GM13977 (cell line): ENCODE measurements at places on chromosomes 2 and 18.
A peak's percentile ranks its signal among the peaks of the same experiment; 100 is the strongest.

DNA sequence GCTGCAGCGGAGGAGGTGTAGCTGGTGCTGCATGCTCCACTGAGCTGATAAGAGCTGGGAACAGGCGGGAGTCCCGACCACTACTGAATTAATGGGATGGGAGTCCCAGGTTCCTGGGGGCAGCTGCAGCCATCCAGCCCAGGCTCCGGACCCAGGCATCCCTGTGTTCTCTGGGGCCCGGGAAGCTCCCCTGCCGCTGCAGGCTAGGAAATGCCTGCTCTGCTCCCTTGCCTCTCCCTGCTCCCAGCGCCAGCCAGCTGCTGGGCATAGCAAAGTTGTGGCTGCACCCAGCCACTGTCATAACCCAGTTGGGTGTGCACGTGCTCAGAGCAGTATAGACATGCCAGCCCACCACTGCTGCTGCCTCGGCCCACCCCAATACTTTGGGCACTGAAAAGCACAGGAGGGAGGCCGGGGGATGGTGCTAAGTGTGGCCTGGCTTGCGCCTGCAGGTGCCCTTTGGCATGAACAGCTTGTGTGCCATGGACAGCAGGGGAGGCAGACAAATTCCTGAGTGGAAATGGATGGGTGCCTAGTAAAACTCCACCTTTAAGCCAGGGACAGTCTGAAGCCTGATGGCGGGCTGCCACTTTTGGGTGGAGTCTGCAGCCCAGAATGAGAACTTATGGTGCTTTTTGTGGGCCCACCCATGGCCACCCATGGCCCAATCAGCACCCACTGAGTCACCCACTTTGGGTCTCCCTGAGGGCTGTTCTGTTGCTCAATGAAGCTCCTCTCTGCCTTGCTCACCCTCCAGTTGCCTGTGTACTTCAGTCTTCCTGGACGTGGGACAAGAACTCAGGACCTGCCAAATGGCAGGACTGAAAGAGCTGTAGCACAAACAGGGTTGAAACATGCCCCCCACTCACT is 219.3 kb upstream of the TMEFF2 start:
- no peak for DNase-seq

- no peak for DNase-seq
These were observed 55.3 kb upstream of the ALPP start for GRCh38 chr2:232323328-232323650.

GRCh38 chr18:10559553-10560451 is 34.0 kb downstream of the NAPG start:
- DNase-seq = peak; percentile 64

DNA sequence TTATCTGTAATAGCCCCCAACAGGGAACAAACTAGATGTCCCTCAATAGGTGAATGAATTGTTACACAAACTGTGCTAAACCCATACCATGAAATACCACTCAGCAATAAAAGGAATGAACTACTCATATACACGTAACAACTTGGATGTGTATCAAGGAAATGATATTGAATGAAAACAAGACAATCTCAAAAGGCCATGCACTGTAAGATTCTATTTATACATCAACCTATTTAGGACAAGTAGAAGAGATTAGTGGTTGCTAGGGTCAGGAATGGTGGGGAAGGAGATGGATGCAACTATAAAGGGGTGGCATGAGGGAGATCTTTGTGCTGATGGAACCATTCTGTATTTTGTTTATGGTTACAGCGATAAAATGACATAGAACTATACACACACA is 47.1 kb downstream of the KANSL3 start:
- DNase-seq = no peak

DNA sequence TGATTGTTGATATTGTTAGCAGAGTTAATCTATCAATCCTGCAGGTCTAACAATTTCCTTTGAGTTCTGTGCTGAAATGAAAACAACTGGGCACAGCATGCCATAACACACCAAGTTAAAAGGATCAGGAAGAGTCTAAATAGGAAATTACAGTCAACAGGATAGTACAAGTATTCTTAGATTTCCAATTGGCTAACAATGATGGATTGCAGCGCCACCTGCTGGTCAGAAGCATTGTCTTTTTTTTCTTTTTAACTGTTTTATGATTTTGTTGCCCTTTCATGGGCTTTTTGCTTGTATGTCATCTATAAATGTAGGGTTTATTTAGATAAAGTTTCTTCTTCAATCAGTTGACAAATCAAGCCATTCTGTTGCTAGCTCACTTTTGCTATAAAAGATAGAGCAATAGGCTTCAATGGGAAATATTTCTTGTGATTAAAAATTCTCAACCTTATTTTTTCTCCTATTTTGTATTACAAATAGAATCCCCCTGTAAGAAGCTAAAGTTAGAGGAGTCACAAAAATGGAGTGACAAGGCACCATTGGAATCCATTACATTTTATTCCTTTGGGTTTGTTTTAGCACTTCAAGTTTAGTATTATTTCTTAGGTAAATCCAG is 40.8 kb upstream of the RPRM start:
- peak; percentile 37 for DNase-seq

DNA sequence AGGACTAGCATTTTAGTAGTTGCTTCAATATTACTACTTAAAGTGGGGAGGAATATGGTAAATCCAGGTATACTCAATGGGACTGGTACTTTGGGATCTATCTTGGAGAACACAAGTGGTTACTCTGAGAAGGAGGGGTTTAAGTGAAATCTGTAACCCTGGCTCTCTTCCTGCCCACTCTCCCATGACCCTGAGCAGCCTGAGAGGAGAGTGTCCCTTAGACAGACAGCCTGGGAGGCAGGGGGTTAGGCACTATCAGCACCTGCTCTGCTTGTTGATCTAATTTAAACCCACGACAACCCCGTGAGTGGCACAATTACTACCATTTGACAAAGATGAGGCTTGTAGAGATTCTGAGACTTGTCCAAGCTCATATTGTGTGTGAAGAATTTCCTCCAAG is 395.5 kb downstream of the ALK start:
- no peak for DNase-seq

DNA sequence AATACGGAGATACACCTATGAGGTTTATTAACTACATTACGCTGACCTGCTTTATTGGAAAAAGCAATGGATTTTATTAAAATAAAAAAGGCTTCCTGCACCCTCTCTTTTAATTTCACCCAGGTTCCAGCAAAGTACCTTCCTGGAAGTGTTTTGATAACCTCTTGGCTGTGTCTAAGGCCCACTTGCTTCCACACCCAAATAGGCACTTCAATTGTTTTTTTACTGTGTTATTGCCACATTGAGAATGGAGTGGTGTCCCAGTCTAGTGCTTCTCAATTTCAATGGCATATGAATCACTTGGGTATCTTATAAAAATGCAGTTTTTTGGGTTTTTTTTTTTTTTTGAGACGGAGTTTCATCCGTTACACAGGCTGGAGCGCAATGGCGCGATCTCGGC is 47.6 kb downstream of the SF3B1 start:
- no peak for DNase-seq

DNA sequence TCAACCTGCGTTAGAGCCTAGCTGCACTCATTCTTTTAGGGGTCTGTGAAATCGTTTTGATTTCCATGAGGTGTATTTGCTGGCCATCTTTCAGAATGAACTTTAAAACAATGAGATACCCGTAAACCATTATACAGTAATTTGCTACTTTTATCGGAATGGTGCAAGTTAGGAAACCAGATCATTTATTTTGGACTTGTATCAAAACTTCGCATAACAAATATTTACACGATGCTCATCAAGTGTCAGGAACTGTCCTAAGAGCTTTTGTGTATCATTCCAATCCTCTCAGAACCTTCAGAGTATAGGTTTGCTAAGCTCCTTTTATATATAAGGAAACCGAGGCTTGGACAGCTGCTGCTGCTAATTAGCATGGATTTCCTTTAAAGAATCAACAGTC is 22.4 kb upstream of the SLC1A4 start:
- DNase-seq = no peak

DNA sequence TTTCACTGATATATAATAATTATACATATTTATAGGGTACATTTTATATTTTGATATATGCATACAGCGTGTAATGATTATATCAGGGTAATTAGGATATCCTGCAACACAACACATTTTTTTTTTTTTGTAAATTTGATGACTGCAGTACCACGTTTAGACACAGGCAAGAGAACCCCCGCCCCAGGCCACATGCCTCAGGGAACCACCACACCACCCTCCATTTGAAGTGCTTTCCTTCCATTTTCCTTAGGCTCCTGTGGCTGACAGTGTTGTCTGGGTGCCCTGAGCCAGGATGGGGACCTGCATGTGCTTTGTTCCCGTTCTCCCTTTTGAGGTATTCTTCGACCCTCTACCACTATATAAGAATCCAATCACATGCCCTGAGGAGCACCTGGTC is 161.6 kb upstream of the CTAGE1 start:
- no peak for DNase-seq

DNA sequence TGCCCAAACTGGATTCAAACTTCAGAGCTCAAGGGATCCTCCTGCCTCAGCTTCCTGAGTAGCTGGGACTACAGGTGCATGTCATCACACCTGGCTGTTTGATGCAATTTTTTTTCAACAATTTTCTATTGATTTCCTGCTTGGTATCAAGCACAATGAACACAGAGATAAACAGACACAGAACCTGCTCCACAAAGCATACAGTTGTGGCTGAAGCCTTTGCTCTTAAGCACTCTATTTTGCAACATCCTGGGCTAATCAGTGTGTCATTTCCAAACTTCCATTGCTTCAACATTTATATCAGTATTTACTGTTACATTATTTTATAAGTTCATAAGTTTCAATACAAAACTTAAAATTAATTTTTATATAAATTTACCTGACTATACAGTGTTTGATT is 79.4 kb downstream of the NEB start:
- DNase-seq = no peak

DNA sequence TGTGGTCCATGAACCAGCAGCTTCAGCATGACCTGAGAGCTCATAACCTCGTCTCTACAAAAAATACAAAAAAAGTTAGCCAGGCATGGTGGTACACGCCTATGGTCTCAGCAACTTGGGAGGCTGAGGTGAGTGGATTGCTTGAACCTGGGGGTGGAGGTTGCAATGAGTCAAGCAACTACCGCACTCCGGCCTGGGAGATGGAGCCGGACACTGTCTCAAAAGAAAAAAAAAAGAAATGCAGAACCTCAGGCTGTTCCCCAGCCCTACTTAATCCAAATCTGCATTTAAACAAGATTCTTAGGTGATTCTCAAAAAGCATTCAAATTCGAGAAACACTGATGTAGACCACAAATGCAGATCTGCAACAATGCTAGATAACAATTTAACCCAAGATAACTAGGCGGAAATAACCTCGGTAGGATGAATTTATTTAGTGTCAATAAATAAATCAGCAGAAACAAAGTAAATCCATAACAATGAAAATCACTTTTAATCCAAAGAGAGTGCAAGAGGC is 203.5 kb downstream of the SP3 start:
- DNase-seq = no peak

DNA sequence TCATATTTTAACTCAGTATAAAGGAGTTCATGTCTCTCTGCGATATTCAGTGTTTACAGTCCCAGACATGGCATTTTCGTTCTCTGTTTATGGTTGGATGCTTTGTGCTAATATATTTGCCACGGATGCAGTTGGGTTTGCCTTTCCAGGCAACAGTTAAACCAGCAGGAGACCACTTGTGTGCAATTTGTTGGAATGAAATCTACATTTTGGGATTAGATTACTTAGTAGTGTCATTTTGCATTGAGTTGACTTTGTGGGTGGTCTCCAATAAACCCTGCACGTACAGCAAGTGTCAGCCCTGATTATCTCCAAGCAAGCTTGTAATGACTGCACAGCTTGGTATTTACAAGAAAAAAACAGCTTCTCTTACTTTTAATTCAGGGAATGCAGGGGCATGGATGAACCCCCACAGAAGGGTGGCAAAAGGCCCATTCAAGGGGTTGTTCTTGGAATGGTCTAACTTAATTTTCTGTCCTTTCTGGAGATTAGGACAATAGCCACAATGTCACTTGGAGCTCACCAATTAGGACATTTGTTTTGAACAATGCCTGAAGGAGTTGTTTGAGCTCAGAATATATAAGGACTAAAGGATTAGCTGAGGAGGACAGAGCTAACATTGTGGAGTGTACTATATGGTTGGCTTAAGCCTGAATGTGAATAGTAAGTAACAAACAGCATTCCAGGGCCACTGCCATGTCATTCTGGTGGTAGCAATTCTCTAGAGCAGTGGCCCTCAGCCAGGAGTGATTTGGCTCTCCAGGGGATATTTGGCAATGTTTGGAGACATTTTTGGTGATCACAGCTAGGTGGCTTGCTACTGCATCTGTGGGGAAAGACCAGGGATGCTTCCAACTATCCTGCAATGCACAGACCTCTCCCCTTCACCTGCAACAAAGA is 121.5 kb downstream of the SLC4A3 start:
- DNase-seq = no peak

- no peak for DNase-seq
These were observed 5.0 kb downstream of the RBKS start for GRCh38 chr2:27885234-27885633.

GRCh38 chr2:172893671-172894070 is 158.0 kb downstream of the RAPGEF4 start:
- DNase-seq = no peak

DNA sequence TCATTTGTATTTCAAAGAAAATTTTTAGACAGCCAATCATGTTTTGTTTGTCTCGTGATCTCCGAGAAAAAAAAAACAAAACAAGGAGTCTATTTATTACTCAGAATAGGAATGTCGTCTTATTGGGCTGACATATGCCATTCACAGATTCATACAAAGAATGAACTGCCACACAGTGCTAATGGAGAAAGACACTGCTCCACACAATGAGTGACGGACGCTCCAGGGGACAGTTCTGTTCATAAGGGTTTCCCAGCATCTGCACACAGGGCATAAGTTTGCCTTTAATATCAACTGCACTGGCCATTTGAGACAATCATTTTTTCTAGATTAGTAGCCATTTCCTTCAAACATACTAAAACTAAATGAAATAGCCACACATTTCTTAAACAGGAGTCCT is 3.4 kb downstream of the SERTAD2 start:
- DNase-seq = no peak

DNA sequence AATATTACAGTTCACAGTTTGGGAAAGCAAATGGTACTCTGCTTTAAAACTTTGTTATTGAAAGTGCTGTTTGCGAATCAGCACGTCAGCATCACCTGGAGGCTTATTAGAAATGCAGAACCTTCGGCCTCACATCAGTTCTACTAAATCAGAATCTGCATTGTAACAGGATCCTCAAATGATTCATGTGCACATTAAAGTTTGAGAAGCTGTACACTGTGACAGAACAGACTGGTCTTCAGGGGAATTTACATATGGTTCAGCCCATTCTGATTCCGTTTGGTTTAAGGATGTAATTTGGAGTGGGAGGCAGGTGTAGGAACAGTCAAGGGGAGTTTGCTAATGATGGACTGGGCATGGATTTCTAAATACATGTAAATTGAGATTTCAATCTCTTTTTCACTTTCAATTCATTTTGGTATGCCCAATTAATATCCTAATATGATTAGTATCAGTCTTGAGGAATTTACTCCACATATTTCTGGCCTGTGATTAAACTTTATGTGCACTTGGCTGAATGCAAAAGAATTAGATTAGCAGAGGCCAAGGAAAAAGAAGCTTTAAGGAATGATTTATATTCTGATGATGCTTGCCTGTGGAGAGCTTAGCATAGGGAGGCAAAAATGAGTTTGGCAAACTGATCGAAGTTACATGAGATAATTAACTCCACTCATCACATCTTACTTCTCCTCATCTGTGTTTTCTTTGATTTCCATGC is 248.8 kb downstream of the XIRP2 start:
- no peak for DNase-seq
